ENCODE measurements at places on chromosomes 16 and 17.

GRCh38 chr17:9346296-9346926, 229.2 kb downstream of the STX8 start:
- DNase-seq: peak; percentile 80

DNA sequence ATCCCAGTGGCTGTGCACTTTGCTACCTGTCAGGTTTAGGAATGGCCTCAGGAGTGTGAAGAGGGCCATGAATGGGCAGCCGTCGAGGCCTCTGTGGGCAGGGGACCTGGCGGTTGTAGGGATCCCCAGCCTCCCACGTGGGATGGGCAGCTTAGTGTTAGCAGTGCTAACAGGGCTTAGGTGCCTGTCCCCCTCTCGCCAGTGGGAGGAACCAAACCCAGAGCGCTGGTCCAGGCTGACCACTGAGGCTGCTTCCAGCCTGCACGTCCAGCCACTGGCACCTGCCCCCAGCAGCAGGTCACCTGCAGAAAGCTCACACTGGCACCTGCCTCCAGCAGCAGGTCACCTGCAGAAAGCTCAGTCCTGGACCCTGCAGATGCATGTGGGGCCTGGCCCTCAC, 162.2 kb upstream of the CIBAR2 start:
- DNase-seq: no peak

GRCh38 chr17:65294181-65294719, 157.1 kb downstream of the RGS9 start:
- peak; percentile 41 for DNase-seq

GRCh38 chr16:50765260-50765659, 23.4 kb downstream of the CYLD start:
- DNase-seq: no peak

DNA sequence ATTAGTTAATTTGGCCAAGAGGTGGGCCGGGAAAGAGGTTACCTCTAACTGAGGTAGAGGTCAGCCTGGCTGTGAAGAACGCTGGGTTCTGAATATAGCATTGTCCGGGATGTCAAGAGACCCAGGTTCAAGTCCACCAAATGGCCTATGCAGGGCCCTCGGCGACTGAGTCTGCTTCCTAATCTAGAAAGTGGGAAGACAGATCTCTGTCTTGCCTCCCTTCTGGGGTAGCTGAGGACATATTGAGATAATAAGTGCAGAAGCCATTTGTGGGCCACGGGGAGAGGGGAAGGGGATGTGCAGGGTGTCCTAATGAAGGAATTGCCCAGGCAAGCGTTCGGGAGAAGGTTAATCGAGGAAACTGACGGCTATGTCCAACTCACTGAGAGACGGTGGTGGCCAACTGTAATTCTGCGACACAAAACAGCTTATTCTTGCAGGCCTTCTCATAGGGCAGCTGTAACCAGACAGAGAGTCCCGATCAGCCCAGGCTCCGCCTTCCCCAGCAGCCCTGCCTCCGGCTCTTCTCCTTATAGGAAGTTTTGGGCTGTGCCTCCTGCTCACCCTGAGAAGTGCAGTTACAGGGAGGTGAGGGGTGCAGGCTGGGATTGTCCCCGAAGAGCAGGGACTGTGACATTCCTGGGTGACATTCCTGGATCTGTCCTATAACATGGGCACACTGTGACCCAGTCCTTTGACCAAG, 15.9 kb downstream of the HASPIN start:
- no peak for DNase-seq

All from stromal cell of bone marrow (primary cell).